ENCODE measurements at places on chromosomes 16 and 17.

- DNase-seq, result no peak
Observed at GRCh38 chr16:86050591-86051367, 151.8 kb downstream of the IRF8 start.

DNA sequence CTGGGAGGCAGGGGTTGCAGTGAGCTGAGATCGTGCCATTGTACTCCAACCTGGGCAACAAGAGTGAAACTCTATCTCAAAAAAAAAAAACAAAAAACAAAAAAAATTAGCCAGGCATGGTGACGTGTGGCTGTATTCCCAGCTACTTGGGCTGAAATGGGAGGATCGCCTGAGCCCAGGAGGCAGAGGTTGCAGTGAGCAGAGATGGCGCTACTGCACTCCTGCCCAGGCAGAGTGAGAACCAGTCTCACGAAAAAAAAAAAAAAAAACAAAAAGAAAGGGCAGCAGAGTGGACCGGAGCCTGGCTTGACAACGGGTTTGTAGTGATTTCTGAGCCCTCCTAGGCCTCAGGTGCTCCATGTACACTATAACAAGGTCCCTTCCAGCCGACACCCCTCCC is 33.1 kb downstream of the PEMT start:
- DNase-seq, result no peak

DNA sequence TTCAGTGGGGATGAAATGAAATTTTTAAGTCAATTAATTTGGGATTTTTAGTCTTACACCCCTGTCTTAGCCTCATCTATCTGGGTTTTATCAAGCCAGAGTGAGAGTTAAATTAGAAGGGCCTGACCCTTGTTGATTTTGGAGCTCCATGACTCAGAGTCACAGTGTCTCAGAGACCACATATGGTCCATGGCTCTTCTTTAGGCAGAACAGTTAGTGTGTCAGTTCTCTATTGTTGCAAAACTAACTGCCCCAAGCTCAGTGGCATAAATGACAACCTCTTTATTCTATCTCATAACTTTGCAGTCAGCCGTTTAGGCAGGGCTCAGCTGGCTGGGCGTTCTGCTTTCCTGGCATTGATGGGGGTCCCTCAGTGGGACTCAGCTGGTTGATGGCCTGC is 44.7 kb downstream of the IRF8 start:
- peak; percentile 10 for DNase-seq

DNA sequence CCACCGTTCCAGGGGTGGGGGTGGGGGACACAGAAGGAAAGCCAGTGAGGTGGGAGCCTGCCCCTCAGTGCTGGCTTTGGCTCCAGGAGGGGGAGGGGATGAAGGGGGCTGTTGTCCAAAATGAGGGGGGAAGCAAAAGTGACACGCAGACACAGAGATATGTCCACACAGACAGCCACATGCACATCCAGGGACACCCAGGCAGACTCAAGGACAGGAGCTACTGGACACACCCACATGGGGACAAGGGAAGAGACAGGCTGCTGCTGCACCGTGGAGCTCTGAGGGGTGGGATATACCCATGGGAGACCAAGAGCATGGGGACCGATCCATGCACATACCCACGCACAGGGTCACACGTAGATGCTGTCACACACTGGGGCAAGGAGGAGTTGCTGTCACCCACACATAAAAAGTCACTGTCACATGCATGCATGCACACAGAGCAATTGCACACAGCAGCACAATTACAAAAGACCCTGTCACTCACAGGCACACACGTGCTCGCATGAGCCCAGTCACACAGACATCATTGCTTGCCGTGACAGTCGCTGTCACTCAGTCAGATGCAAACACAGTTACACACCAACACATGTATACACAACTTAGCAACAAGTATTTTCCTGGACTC is 1.3 kb downstream of the THRA start:
- no peak for DNase-seq

GRCh38 chr16:15782573-15783365 is 74.1 kb downstream of the MYH11 start:
- no peak for DNase-seq

- no peak for DNase-seq
Observed at GRCh38 chr16:69712914-69713581, 13.3 kb downstream of the NQO1 start.

- no peak for DNase-seq
Observed at GRCh38 chr17:1563786-1564613, 1.4 kb upstream of the PITPNA start.

DNA sequence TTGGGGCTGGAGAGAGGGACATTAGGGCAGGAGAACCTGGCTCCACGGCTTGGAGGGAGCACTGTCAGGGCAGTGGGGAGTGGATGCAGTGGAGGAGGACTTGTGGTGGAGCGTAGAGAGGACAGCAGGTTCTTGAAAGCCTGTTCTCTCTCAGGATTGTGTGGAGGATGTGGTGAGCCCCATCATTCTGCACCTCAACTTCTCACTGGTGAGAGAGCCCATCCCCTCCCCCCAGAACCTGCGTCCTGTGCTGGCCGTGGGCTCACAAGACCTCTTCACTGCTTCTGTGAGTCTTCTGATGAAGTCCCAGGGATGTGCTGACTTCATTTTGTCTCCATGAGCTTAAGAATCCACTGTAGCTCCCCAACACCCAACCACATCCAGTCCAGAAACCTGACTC is 13.5 kb downstream of the COX6A2 start:
- no peak for DNase-seq

GRCh38 chr17:62653826-62654761 is 26.6 kb downstream of the MRC2 start:
- peak; percentile 95 for DNase-seq

DNA sequence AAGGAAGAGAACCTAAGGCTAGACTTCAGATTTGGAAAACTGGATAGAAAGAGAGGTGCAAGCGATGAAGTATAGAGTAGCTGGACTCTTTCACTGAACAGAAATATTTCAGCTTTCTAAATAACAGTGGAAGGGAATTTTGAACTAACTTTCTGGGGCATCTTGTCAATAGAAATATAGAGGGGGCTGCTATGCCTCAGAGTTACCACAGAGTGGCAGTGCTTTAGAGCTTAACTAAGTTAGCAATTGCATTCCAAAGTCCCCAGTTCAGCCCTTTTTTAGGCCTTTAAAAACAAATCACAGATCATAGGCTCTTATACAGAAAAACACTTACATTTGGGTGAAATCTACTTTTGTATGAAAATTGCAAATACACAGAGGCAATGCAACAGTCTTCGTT is 154.2 kb upstream of the CDH8 start:
- DNase-seq, result no peak

DNA sequence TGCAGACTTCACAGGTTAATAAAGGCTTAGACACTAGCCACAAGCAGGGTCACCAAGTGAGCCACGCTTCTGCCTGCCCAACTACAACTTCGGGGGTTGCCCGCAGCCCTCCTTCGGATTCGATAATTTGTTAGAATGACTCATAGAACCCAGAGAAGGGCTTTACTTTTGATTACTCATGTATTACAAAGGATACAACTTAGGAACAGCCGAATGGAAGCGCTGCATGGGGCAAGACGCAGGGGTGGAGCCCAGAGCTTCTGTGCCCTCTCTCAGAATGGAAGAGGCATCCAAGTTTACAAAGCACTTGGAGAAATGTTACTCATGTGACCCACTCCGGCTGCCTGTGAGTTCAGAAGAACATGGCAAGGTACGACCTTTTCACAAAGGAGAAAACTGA is 7.5 kb upstream of the CDH5 start:
- DNase-seq, result no peak

DNA sequence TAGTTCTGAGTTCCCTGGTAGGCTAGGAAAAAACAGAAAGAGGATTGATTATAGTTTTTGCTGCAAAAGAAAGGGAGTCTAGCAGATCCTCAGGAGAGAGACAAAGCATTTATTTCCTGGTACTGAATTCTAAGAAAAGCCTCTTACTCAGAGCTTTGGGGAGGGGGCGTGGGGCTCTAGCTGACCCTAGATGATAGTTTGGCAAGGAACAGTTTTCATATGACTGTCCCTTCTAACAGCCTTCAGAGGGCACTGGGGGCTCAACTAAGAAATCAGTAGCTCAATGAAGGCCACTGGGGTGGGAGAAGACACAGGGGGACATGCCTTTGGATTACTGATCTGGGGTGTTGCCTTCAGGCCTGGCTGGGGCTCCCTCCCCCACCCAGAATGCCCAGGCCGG is 4.0 kb downstream of the CA7 start:
- DNase-seq, result no peak

GRCh38 chr16:57711346-57711745 is 16.7 kb downstream of the DRC7 start:
- no peak for DNase-seq

- no peak for DNase-seq
Observed at GRCh38 chr16:31148281-31148728, 1.6 kb downstream of the PRSS36 start.

DNA sequence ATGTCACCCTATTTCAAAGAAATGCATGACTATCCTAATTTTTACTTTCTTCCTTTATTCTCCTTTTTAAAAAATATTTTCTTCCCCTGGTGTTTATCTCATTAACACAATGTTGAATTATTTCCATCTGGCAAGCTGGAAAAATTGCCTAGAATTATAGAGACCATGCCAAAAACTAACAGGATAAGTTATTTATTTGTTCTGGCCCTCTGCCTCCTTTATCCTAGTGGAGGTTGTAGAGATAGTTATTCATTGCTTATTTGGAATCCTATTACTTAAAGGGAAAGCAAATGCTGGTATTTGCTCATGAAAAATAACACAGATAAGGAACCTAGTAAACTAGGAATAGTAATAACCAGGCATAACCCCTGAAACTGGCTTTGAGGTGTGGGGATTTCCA is 684.9 kb upstream of the KIF2B start:
- no peak for DNase-seq

Data from foreskin fibroblast (primary cell).